GM19239 (cell line): ENCODE measurements at places on chromosomes 11 and 22.

DNA sequence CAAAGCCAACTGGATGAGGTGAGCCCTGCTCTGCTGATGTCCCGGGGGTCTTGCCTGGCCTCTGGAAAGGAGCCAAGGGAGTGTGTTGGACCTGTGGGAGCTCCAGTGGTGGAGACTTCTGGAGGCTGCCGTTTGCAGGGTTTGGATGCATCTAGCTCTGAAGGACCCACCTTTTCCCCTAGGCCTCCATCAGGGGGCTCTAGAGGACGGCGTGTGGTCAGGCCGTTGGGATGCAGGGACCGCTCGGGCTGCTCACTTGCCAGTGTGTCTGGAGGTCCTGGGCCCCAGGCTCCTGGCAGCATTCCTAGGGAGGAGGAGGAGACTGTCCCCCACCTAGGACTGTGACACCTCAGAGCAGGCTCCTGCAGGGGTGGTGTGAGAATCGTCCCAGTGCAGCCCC, 58.3 kb downstream of the PRDM11 start:
- DNase-seq, result no peak

DNA sequence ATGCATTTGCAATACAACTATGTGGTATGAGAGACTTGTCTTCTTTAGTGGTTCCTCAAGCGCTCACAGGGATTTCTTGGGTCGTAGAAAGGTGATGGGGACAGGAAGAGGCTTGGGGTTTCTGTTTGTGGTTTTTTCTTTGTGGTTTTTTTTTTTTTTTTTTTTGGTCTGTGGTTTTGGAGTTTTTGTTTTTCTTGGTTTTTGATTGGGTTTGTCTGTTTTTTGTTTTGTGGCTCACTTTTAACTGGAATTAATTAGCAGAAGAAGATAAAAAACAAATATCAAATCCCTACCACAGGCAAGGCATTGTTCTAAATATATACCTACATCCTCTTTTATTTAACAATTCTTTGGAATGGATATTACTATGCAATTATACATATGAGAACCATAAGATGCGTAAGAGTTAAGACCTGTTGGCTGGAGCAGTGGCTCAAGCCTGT, 5.5 kb downstream of the TTC28 start:
- DNase-seq, result peak; percentile 56

DNA sequence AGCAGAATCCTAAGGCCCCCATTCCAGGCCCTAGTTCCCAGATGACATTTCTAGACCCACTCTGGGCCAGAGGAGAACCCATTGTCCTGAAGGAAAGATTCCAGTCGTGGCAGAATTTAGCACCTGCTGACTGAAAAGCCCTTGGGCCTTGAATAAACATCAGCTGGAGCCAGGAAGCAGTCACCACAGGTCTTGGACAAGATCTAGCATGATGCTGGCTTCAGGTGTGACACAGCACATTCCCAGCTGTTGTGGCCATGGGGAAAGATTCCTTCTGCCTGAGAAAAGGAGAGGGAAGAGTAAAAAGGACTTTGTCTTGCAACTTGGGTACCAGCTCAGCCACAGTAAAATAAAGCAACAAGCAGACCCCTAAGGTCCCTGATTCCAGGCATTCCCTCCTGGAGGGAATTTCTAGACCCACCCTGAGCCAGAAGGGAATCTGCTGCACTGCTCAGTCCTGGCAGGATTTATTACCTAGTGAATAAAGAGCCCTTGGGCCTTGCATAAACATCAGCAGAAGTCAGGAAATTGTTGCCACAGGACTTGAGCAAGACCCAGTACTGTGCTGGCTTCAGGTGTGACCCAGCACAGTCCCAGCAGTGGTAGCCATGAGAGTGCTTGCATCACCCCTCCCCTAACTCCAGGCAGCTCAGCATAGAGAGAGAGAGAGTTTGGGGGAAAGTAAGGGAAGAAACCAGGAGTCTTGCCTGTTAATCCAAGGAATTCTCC, 42.5 kb upstream of the PAMR1 start:
- no peak for DNase-seq

- no peak for DNase-seq
Measured at GRCh38 chr22:28247667-28248363, 328.8 kb upstream of the PITPNB start.

DNA sequence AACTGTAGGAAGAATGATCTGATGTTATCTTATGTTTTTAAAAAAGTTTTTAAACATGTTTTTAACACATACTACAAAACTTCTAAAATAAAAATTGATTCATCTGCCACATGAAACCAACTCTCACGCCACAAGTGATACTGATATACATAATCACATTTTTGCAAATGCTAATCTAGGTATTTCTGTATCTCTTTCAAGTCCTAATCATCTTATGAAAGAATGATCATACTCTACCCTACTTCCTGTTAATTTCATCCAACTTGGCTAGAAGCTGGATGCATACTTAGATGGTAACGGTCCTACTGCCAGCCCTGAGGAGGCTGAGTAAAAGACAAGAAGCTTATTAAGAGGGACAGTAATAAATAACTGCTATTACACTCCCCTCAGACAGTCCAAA, 19.2 kb downstream of the THAP12 start:
- DNase-seq, result no peak
